ENCODE measurements at places on chromosomes 11 and 22. TPM values are rescaled to one million over a fixed set of nuclear protein-coding genes. Genes with fewer than 3 reads are reported as not detected.

DNA sequence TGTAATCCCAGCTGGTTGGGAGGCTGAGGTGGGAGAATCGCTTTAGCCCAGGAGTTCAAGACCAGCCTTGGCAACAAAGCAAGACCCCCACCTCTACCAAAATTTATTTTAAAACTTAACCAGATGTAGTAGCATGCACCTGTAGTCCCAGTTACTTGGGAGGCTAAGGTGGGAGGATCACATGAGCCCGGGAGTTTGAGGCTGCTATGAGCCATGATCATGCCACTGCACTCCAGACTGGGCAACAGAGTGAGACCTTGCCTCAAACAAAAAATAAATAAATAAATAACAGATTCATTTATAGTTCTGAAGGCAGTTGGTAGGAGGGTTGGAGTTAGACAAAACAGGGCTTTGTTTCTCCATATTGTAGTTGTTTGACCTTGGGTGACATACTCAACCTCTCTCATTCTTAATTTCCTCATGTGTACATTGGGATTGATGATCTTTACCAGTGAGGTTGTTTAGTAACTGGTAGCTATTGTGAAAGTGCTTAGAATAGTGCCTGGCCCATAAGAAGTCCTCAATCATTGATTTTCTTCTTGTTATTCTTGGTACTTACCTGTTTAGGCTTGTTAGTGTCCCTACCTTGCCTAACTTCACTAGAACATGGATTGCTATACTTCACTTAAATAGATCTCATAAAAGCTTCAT lies 79.1 kb downstream of the EMSY start:
- no peak for DNase-seq

DNA sequence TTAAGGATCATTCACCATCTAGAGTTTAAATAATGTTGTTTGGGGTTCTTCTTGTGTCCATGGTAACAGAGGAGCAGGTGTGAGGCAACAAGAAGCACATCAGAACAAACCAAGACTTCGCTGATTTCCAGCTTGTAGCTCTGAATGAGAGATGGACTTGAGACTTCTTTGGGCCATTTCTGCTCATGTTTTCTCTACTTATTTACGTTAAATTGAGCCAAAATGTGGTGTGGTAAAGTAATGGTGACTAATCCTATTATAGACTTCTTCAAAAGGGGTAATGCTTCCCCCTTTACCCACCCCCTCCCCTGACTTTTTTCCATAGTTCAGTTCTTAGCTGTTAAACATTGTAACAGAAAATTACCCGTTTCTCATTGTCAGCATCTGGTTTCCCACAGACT lies 65.2 kb downstream of the CSTPP1 start:
- no peak for DNase-seq

CD59 gene
- polyA plus RNA-seq, result 724 TPM

DNA sequence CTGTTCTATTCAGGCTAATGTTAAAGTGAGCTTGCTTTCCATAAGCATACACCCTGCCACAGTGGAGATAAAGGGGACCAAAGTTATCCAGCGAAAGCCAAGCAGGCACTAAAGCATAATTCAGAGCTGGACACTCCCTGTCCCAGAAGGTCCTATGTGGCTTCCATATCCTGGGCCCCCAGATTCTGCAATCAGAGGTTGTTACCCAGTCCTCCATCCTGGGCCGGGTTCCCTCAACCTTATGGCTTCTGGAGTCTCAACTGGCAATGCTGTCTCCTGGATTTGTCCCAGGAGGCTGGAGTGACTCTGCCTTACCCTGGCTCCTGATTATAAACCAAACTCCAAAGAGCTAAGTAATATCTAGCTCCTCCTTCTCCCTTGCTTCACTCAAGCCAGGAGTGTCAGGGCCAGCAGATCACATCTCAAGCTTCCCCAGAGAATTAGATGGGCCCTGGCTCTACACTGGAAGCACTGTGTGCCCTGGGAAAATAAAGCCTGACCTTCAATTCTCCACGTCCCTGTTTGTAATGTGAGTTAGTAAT lies 14.0 kb upstream of the SMIM35 start:
- DNase-seq, result no peak

MS4A8 gene
- polyA plus RNA-seq, result not detected

CLDN5 gene
- polyA plus RNA-seq, result not detected

- no peak for DNase-seq
Measured at GRCh38 chr22:21807544-21808529, 59.6 kb downstream of the MAPK1 start.

GRCh38 chr22:39267974-39268373 lies 23.2 kb upstream of the PDGFB start:
- no peak for DNase-seq

DNA sequence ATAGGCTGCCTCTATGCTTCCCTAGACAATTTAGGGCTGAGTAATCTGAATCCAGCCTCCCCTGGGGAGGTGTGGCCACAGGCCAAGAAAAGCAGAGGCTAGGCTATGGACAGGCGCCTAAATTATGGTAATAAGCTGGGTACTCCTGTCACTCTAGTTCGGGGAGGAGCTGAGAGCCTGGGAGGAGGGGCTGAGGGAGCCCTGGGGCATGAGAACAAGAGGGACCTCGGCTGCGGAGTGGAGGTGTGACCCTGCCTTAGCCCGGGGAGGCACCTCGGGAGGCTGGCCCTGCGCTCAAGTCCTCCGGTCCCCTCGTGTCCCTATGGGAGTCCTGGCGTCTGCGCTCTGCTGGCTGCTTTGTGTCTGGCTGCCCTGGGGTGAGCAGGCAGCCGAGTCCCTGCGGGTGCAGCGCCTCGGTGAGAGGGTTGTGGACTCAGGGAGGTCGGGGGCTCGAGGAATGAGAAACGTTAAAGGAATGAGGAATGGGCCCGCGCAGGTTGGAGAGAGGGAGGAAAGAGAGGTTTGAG lies at the start of gene OTOG:
TSS of gene OTOG (plus strand) at position 209 of the 527 bp plus-strand sequence. CDS start at position 323, 114 bp downstream.
- DNase-seq, result no peak

- no peak for DNase-seq
Measured at GRCh38 chr11:111729831-111730311, 36.3 kb downstream of the PPP2R1B start.

EXPH5 gene
- polyA plus RNA-seq, result 1.1 TPM

- DNase-seq, result no peak
Measured at GRCh38 chr11:134596404-134596803, 184.4 kb upstream of the B3GAT1 start.

DNA sequence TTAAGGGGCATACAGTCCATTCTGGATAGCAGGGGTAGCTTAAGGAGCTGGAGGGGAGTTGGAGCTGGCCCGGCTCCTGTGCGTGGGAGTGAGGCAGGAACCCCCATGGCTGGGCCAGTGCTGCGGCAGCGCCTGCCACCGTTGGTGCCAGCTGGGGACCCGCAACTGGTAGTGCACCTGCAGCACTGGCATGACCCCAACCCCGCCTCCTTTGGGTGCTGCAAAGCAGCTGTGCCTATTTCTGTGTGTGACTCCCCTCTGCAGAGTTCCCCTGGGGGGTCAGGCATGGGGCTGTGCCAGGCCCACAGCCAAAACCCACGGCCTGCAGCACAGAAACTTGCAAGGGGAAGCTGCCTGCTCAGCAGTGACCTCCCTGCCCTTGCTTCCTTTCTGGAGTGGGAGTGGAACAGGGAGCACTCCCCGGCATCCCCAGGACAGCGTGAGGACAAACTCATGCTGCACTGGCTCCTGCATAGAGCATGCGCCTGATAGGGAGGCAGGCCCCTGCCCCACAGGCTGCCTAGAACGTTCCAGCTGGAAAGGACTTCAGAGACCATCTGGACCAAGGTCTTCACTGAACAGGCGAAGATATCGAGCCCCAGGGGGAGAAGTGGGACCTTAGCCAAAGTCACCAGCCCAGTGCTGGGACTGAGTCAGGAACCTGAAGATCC lies 26.2 kb upstream of the RAB1B start:
- no peak for DNase-seq

GRCh38 chr11:70742553-70743291 lies 344.4 kb downstream of the CTTN start:
- no peak for DNase-seq

PNPLA5 gene
- 0.03 TPM for polyA plus RNA-seq

- DNase-seq, result no peak
Measured at GRCh38 chr22:19937616-19938473, 3.7 kb upstream of the COMT start.

DNA sequence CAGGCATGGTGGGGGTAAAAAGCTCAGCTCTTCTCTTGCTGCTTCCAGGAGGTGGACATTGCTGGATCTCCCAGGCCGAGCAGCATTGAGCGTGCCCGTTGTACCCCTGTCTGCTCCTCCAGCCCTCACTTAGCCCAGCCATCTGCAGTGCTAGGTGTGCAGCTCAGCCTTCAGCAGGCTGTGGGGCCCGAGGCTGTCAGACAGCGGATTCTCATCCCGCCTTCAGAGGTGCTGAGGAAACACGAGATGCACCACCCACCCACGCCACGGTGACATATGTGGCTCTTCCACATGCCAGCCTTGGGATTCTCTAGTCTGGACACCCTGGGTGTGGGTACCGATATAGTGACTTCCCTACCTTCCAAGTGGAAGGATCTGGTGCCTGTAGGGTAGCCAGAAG lies 48.9 kb upstream of the NECTIN1 start:
- DNase-seq, result no peak

- no peak for DNase-seq
Measured at GRCh38 chr11:102603576-102603975, 21.6 kb downstream of the MMP20 start.

GRCh38 chr22:50039669-50040443 lies 18.2 kb downstream of the TTLL8 start:
- DNase-seq, result no peak

GRCh38 chr11:86468169-86468568 lies 93.5 kb downstream of the CCDC81 start:
- DNase-seq, result no peak

CYP2R1 gene
- polyA plus RNA-seq, result 10.6 TPM

GRCh38 chr11:56750190-56750589 lies 1.7 kb upstream of the OR9G4 start:
- DNase-seq, result no peak

DNA sequence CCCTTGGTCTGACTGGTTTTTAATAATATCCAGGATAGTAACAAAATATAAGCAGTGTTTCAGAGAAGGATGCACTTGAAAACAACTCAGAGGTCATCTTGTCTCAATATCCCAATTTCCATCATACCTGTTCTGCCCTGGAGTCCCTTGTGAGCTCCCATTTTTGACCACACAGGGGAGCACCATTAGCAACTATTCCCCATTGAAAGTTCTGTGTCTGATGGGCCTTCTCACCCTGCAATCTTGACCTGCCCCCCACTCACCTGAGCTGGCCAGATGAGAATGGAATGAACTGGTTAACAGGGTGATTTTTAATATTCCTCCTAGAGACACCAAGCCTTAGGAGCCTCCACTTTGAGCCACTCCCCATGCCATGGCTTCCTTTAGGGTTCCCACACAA lies 3.8 kb upstream of the CAPN5 start:
- no peak for DNase-seq

GRCh38 chr22:21948824-21949568 lies 3.7 kb downstream of the PPM1F start:
- DNase-seq, result no peak

DNA sequence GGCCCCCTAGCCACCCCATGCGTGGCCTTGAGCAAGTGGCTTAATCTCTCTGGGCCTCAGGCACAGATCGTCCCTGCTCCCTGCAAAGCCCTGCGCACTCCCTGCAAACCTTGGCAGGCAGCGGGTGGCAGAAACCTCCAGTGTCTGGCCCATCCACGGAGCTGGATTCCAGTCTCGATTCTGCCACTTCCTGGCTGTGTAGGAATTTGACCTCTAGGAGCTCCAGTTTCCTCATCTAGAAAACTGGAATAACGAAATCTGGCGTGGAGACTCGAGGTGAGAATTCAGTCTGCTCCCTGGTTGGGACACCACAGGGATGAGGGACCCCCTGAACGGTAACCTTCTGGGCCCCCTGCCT lies 186.9 kb downstream of the MN1 start:
- no peak for DNase-seq

KDELR3 gene
- 14.5 TPM for polyA plus RNA-seq

DNA sequence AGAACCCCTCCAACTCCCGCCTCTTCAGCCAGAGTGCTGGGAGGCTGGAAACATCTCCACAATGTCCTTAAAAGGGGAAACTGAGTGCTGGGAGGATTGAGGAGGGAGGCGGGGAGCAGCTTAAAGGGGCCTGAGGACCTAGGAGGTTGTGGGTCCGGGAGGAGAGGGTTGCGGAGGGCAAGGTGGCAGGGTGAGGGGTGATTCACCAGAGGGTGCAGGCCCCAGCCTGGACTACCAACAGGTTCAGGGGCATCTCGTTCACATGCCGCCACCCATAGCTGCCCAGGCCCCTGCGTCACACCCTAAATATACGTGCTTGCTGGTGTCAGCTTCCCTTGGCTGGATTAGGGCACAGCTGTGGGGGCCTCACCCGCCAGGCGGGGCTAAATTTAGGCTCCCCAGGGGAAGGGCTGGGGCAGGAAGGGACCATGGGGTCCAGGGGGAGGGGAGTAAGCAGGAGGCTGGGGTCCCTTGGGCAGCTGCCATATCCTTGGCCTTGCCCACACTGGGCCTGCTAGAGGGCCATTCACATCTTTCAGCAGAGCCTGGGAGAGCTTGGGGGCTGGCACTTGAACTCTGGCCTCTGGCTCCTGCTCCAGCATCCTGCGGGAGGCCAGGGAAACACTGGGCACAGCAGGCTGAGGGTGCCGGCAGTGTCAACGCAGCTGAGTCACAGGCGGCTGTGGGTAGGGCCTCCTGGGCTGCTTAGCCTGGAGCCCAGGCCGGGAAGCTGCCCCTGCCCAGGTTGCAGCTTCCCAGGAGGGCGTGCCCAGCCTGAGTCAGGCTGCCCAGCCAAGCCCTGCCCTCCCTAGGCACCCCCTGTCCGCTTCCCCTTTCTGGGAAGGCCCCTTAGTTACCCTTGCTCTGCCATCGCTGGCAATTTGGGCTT lies 1.3 kb downstream of the EHBP1L1 start:
- DNase-seq, result peak; percentile 37

OPCML gene
- polyA plus RNA-seq, result 0.03 TPM

PIWIL4 gene
- 0.20 TPM for polyA plus RNA-seq

TIMP3 gene
- polyA plus RNA-seq, result 19.7 TPM
